ENCODE measurements at places on chromosomes 4 and X.

- DNase-seq = no peak
Measured at GRCh38 chr4:82481506-82481840, 51.1 kb downstream of the ENOPH1 start.

DNA sequence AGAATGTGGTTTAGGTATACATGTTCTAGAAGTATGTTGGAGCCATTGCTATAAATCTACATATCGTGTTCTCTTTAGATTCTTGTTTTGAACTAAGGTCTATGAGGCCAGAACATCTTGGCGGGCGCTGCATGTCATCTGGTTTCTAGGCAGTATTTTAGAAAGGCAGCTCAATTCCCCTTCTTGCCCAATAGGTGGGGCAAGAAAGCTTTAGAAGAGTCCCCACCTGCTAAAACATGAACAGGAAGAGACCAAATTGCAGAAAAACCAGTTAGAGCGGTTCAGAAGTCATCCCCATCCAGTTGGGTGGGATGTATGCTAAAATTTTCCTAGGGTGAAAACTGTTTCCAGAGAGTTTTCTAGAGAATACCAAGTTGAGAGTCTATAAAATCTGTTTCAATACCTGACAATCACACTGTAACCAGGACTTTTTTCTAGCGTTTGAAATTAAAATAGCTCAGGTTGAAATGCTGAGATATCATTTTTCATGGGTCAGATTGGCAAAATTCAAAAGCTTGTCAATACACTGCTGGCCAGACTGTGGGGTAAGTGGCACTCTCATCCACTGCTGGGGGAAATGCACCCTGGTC lies 17.5 kb upstream of the SH3KBP1 start:
- DNase-seq = no peak

- DNase-seq = no peak
Measured at GRCh38 chr4:75831856-75832405, 70.3 kb downstream of the PPEF2 start.

GRCh38 chr4:16292585-16292984 lies 66.3 kb upstream of the TAPT1 start:
- no peak for DNase-seq

DNA sequence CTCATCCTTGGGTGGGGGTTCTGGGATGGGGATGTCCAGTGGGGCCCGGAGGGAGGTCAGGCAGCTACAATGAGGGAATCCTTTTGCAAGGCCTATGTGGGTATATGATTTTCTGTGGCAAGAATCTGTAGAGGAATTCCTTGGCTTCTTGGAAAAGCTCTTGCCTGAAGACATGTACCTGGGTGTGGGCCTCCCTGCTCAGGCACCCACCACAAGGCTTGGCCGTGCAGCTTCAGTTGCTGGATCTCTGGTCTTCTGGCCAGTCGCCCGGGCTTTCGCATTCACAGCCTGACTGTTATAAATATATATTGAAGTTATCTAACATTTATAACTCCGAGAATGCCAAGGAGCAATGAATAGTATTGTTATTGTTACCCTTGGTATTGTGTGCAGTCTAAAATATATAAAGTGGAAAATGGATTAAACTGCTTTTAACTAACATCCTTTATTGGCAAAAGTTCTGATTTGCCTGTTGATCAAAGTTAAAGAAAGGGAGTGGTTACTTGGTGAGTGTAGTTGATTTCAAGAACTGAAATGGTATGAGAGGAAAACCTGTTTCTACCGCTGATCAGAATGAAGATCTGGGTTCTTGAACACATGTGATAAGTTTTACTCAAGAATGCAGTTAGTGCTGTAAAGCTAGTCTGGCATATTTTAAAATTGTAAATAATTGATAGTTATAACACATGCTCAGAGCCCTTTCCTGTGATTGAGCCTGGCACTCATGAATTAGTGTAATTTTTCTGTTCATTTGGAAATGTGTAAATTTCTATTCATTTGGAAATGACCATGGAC lies 36.0 kb downstream of the PTTG2 start:
- DNase-seq = no peak

GRCh38 chr4:41644915-41645295 lies 103.6 kb downstream of the PHOX2B start:
- DNase-seq = no peak

- DNase-seq = no peak
Measured at GRCh38 chr4:8026453-8026852, 86.8 kb upstream of the AFAP1 start.

DNA sequence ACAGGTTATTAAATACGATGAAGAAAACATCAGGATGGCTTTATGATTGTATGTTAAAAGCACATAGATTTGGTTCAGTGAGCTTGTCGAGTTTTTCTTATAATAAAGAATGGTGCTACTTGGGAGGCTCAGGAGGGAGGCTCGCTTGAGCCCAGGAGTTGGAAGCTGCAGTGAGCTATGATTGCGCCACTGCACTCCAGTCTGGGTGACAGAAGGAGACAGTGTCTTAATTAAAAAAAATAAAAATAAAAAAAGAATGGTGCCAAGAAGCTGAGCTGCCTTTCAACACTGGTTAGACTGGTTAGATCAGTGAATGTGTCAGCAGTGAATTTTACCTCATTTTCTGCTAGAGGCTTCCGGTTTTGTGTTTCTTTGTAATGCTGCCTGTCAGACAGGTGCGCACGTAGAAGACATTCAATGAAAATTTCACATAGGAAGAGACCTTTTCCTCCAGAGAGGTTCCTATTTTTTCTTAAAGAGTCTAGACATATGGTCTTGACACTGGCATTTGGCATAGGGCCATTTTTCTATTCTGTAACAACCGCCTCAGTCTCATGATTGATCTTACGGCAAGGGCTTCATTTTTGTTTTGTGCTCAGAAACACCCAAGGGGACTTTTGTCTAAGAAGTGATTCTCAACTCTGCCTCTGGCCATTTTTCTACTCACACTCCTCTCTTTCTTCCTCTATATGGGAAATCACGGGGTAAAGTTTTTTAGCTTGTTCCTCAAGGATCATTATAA lies 15.0 kb upstream of the ARSF start:
- DNase-seq = no peak

DNA sequence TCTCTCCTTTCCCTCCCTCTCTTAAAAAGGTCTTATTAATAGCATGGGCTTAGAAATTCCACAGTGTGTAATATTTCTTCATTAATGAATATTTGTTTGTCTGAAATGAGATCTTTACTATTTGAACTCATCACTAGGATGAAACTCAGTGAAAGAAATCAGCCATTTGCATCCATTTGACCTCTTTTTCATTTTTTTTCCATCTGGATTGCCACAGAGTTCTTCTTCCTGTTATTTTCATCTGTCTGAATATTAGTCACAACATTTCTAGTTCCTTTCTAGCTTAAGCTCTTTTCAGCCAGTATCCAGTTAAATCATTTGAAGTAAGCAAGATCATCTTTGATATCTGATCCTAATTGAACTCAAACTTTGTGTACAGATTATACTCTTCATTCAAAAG lies 69.2 kb upstream of the PLS3 start:
- DNase-seq = no peak

DNA sequence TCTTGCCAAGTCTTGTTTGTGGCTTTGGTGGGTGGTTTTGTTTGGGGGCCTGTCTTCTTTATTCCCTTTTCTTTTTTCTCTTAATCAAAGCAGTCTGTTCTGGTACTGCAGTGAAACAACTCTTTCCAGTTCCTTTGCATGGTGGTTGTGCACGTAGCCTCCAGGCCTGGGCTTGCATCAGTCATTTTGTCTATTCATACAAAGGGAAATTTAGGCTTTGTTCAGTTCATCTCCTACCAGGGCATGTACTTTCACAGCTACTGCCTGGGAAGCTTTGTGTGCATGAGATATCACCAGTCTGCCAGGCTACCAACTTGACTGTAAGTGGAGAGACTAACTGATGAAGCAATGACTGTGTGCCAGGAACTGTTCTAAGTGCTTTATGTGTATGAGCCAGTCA lies 8.5 kb downstream of the TRIM2 start:
- no peak for DNase-seq
